CD14-positive monocyte (primary cell): ENCODE measurements at places on chromosomes 6 and 20.

DNA sequence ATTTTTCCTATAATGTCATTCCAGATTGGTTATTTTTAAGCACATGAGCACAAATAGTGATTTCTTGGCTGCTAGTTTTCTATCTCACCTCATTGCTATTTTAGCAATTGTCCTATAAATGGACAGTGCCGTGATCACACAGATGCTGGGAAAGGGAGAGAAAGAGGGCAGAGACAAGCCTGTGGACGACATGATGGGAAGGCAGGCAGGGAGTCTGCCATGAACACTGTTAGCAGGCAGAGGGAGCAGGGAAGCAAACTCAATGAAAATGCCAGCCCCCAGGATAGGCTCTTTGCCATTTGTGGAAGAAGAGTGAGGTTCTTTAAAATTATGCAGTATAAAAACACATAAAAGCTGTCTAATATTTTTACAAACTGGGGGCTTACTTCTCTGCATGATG lies 96.8 kb downstream of the ADTRP start:
- no peak for DNase-seq

GRCh38 chr20:38313676-38314075 lies 9.7 kb downstream of the BPI start:
- DNase-seq: no peak

- peak; percentile 70 for DNase-seq
These were observed 34.5 kb upstream of the HBS1L start for GRCh38 chr6:135088818-135089809.

DNA sequence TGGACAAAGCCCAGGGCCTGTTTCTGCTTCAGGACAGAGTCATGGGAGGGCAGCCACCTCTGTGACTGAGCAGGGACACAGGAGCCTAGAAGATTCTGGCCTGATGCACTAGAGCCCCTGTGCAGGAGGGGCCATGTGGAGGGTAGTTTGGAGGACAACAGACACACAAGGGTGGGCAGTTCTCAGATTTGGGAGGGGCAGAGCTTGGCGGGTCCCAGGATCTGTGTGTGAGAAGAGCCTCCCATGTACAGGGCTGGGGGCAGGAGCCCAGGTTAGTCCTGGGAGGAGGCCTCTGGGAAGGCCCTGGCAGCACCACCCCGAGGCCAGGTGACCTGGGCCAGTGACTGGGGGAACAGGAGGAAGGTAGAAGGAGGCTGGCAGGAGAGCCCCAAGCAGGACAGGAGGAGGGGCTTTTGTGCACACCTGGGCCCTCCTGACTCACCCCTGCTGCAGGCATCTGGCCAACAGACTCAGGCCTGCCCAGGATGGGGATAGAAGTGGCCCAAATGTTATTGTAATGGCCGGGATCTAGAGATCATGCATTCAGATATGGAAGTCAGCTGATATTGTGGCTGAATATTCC lies 1.4 kb upstream of the ULBP3 start:
- DNase-seq: no peak

DNA sequence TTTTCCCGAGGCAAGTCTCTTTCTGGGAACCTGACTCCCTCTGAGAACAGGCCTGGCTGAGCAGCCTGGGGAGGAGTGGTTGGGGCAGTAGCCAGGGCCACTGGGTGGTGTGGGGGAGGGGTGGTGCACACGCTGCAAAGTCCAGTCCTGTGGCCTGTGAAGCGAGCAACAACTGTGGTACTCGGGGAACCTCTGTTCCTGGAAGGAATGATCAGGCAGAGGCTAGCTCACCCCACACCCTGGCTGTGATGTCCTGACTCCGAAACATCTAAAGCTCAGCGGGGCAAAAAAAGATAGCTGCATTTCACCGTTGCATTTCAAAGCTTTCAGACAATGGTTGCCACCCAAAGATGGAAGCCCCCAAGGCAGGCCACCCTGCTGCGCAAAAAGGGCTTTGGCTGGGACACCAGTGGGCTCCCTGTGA lies 25.5 kb downstream of the PCK1 start:
- DNase-seq: no peak

DNA sequence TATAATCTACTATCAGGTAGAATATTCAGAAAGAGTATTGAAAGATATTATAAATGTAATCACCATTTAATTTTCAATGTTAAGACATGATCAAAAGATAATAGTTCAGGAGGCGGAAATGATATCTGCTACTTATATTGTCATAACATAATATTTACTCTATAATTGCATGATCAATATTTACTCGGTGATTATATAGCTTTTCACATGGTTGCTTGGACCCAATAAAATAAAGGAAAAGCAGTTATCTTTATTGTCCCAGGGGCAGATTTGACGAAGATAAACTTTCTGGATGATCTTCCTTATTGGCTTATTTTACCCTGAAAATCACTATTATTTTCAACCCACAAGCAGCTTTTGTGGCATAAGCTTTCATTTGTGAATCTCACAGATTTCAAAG lies 350.4 kb downstream of the HACE1 start:
- DNase-seq: no peak

- DNase-seq: no peak
These were observed 281.1 kb downstream of the SYNE1 start for GRCh38 chr6:152356016-152356415.

- DNase-seq: no peak
These were observed 80.5 kb downstream of the SMPDL3A start for GRCh38 chr6:122869437-122870024.
